Fibroblast of lung (primary cell): ENCODE measurements at places on chromosomes 5 and 9.

DNA sequence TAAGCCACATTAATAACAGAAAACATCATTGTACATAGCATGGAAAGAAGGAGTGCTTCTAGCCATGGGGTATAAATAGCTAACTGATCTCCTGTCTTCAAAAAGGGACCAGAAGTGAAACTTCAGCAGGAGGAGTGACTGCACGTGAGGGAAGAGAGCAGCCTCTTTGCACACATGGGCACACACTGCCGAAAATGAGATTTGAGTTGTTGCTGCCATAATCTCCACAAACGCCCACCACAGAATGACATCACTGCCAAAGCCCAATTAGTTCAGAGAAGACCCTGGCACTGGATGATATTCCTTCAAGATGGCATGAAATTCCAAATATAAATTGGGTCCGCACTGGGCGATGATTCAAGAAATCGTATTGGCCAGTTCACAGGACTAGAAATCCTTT, 238.9 kb upstream of the NR4A3 start:
- DNase-seq = no peak

DNA sequence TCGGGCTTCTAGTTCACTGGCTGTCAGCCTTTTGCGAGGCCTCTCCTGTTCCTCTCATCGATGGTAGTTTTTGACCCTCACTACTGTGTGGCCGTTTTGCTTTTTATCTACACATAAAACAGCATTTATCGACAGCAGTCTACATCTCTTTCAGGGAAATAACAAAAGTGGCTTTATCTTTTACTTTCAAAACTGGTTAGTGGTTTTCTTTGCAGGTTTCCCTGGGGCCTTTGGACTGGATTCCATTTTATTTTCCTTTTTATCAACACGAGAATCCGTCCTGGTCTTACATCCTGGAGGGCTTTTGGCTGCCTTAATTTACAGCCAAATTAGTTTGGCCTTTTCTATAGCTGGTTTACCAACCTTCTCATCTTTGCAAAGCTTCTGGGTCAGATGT, 793 bp upstream of the PKD2L2 start:
- peak; percentile 1 for DNase-seq

- peak; percentile 78 for DNase-seq
Observed at GRCh38 chr5:88826646-88827585, 56.1 kb downstream of the MEF2C start.

DNA sequence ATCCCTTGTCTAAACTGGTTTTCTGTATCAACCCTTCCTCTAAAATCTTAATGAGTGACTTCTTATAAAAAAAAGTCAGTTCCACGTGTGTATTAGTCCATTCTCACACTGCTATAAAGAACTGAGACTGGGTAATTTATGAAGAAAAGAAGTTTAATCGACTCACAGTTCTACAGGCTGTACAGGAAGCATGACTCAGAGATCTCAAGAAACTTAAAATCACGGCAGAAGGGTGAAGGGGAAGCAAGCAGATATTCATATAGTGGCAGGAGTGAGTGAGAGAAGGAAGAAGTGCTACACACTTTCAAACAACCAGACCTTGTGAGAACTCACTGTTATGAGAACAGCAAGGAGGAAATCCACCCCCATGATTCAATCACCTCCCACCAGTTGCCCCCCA, 307.8 kb upstream of the ARRDC3 start:
- DNase-seq = no peak

GRCh38 chr5:177083357-177083756, 3.4 kb upstream of the FGFR4 start:
- DNase-seq = no peak

DNA sequence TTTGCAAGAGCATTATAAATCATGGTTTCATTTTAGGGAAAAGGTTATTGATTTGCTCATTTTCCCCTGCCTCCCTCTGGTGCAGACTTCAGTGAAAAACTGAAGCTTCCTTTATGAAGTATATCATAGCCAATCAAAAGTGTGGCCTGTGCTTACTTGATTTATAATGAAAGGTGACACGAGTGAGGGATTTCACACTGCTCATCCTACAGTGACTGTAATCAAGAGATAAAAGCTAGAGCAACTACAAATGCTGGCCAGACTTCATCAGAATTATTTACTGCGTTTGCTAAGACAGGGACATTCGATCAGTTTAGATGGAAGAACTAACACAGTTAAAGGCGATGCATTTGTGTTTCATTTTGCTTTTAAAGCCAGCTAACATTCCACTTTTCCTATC, 151.5 kb downstream of the SV2C start:
- no peak for DNase-seq

- no peak for DNase-seq
Observed at GRCh38 chr5:67061511-67061910, 135.1 kb downstream of the CD180 start.

GRCh38 chr5:142920849-142921612, 150.9 kb downstream of the ARHGAP26 start:
- no peak for DNase-seq

- DNase-seq = no peak
Observed at GRCh38 chr9:9117866-9118265, 1318.3 kb upstream of the DMAC1 start.

- no peak for DNase-seq
Observed at GRCh38 chr5:124990723-124991122, 244.3 kb upstream of the ZNF608 start.

DNA sequence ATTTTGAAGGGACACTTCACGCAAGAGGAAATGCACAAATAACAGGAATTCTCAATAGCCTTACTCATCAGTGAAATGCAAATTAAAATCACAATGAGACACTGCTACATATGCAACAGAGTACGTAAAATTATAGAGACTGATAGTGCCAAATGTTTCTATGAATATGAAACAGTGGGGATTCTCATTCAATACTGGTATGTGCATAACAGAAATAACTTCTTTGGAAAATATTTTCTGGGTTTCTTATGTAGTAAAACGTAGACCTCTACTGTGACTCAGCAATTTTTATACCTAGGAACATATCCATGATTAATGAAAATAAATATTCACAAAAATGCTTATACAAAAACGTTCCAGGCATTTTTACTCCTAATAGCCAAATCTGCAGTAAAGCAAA, 1625.2 kb downstream of the MAT2B start:
- DNase-seq = peak; percentile 61

- no peak for DNase-seq
Observed at GRCh38 chr9:105439428-105439827, 8.4 kb upstream of the FSD1L start.
